RWPE1 (cell line): ENCODE measurements at places on chromosomes 6 and 20.

DNA sequence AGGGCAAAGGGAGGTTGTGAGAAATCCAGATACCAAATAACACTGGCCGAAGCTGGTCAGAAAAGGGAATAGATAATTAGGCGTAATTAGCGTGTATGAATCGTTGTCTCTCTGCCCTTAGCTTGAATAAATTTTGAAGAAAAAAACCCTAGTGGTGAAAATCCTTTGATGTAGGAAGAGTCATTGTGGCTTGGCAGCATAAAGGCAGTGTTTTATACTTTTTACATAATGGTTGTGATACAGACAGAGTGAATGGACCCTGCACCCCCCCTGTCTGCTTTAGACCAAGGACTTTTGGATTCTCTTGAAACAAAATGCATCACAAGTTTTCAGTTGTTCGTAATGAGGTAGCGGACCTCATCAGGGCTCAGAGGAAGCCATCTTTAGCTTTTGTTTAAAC, 126.5 kb downstream of the AFG1L start:
- no peak for DNase-seq

DNA sequence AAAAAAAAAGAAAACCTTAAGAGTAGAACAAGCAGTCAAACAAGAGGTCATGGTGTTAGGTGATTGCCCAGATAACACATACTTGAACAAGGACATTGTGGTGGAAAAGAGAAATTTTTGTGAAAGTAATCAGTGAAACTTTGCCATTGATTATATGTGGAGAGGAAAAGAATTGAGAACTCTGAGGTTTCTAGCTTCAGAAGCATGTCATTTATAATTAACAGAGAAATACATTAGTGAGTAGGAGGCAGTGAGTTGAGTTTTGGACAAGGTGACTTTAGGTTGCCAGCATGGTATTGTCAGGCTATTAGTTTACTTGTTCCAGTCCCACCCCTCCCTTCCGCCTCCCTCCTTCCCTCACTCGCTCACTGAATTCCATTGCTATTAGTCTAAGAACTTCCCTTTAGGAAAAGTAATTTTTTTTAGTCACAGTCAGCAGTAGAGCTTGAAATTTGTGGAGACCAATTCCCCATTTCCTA, 17.2 kb downstream of the TAB2 start:
- DNase-seq, result peak; percentile 64

- DNase-seq, result no peak
Observed at GRCh38 chr20:57980506-57980905, 247.9 kb downstream of the ANKRD60 start.

GRCh38 chr6:144897441-144897921, 612.3 kb downstream of the UTRN start:
- DNase-seq, result peak; percentile 62

GRCh38 chr6:155828989-155829388, 373.4 kb upstream of the NOX3 start:
- DNase-seq, result peak; percentile 3

DNA sequence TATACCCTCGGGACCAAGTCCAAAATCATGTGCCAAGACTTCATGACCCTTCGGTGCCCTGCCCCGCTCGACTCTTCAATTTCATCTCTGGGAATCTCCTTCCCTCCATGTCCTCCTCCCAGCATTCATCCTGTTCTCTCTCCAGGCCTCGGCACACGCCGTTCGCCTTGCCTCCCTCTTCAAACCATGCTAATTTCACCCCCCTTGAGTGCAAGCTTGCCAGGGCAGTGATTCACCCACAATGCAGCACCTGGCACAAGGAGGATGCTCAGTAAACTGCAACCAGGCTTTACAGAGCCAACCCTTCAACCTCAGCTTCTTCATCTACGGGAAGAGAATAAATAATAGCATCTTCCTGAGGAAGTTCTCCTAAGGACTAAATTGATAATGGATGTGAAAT, 4.1 kb downstream of the KCNS1 start:
- DNase-seq, result no peak

- no peak for DNase-seq
Observed at GRCh38 chr20:41618807-41619311, 682 bp upstream of the CHD6 start.

DNA sequence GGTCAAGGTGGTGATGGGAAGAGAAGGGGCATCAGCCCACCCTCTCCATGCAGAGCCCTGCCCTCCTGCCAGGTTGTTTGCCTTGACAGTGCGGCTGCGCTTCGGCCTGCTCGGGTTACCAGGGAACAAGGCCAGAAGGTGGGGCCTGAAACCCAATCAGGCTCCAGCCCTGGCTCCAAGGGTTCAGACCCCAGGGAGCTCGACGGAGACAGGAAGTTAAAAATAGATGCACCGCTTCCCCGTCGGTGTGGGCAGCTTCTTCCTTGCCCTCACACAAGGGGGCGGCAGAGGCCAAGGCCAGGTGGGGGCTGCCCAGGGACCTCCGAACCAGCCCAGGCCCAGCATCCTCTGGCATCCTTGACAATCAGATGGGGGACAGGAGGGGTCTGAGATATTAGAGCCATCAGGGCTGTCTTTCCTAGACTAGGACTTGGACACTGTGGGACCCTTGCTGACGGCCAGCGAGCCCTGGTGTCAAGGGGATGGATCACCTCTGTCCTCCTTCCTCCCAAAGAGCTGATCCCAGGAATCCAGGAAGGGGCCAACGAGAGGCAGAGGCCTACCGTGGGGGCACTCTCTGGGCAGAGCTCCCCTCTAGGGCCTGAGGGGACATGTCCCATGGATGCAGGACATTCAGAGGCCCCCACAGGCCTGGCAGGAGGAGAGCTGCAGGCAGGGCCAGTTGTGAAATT, 65.2 kb downstream of the RIPOR3 start:
- DNase-seq, result no peak

DNA sequence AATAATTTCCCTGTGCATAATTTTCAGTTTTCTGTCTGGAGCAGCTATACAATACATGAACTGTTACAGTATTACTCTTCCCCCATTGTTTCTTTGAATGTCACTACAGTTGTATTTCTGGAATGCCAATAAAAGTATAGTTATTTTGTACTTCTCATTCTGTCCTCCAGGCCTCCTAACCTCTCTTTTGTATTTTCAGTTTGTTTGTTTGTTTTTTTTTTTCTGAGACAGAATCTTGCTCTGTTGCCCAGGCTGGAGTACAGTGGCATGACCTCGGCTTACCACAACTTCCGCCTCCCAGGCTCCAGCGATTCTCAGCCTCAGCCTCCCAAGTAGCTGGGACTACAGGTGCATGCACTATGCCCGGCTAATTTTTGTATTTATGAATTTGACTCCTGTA, 16.8 kb upstream of the ARID1B start:
- DNase-seq, result no peak

- no peak for DNase-seq
Observed at GRCh38 chr6:34149831-34150400, 4.0 kb upstream of the GRM4 start.

GRCh38 chr20:9035126-9035525, 33.8 kb upstream of the PLCB4 start:
- DNase-seq, result no peak

DNA sequence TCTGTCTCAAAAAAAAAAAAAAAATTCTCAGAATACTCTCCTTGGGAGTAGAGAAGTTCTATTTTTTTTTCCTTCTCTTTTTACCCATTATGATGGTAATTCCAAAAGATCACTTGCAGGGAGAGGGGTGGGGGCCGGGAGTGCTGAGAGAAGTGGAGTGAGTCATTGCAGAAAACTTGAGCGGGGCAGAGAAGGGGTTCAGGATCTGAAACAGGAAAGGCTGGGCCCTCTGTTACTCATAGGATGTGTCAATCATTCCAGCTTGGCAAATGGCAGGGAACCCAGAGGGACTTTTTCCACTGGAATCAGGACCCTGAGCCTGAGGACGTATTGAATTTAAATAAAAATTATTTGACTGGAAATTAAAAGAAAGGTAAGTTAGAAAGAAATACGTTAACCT, 111.4 kb upstream of the ARMC2 start:
- peak; percentile 94 for DNase-seq

DNA sequence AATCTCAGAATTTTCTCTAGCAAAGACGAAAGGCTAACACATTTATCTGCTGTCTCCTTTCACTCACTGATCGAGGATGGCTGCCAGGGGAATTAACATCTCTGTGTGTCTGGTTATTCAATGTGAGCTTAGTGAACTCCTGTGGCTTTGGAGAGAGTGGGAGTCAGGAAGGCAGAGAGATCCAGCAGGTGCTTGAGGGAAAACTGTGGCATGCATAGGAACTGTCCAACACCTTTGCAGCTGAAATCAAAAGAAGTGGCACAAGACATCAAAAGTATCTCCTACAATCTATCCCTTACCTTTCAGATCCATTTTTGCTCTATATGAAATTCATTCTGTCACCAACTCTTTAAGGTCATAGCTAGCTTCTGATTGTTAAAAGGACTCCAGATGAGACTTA, 11.8 kb upstream of the FAM184A start:
- no peak for DNase-seq

DNA sequence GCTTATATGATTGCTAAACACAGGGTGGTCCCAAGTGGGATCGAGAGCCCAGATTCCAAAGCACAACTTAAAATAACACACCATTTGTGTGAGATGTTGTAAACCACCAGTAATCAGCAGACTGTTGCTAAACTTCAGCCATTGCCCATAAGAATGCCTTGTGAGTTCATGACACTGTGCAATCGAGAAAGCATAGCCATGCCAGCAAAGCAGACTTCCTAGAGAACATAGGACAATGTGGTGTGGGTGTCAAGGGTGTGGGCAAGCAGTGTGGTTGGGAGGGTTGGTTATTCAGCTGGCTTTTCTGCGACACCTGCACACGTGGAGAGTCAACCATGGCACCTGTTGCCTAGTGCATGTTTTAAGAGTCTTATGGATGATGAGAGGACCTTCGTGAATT, 16.1 kb upstream of the CALHM6 start:
- no peak for DNase-seq

DNA sequence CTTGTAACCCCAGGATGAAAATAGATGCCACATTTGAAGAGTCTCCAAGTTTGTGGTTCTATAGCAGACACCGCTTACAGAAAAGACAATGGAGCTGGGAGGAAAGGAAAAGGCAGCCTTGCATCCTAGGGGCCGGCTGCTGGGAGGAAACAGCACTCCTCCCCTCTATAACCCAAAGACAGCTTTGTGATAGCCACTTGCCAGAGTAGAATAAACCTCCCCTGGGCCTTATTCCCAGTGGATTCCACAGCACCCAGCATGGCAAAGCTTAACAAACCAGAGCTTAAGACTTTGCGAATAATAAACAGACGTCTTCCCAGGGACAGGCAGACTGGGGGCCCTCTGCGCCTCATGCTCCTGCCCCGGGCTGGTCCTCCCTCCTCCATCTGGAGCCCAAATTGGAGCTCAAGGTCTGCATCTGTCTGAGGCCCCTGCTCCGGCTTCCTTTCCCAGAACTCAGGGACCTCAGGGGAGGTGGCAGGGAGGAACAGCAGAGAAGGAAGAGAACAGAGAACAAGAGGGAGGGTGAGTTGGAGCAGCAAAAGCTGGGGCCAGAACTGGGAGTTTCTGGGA, 8.8 kb upstream of the TAF8 start:
- no peak for DNase-seq

DNA sequence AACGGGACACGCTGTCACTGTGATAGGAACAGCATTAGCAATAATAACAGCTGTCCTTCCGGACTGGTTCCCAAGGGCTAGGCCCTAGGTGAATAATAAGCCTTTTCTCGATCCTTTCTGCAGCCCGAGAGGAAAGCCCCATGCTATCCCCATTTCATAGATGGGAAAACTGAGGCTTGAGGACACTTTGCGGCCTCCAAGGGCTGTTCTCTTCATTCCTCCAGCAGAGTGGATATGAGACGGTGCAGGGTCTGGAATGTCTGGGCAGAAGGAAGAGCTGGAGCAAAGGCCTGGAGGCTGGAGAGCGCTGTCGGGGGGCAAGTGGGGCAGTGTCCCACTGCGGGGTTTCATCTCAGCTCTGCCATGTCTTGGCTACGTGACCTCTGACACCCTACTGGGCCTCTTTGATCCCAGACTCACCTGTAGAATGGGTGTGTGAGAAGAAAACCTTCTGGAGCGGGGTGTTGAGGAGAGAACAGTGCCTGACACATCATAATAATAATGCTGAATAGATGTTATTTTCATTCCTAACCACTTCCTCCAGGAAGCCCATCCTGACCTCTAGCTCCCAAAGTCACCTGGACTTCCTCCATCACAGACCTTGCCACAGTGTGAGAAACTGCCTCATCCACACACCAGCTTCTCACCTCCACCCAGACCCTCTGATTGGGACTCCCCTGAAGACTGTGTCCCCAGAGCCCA, 74.8 kb downstream of the CEBPB start:
- DNase-seq, result no peak

DNA sequence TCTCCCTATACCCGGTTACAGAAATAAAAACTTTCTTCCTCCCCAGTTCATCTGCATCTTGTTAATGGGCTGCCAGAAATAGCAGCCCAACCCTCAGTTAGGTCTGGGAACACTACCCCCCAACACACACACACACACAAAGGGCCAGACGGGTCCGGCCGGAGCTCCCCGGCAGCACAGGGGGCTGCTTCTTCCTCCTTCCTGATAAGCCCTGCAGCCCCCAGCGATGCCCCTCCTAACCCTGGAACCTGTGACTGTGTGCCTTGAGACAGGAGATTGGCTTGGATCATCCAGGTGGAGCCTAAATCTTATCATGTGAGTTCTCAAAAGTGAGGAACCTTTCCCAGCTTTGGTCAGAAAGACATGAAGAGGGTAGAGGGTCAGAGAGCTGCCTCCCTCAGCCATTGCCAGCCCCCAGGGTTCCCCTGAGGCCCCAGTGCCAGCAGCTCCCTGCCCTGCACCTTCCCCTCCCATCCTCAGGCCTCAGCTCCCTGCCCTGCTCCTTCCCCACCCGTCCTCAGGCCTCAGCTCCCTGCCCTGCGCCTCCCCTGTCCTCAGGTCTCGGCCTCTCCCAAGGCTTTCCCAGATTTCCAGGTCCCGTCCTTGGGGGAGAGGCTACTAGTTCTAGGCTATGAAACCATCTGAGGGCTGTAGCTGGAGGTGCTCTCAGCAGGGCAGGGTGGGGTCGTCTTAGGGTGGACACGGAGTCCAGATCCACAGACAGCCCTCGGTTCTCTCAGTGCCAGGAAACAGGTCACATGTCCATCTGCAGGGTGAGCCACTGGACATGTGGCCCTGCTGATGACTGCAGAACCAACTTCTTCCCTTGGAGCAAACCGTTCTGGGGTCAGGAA, 34.5 kb upstream of the CST7 start:
- no peak for DNase-seq
